Kidney (tissue), 22 donors: ENCODE measurements at places on chromosomes 1 and 21. TPM values are rescaled to one million over a fixed set of nuclear protein-coding genes. Genes with fewer than 3 reads are reported as not detected.
A peak's percentile ranks its signal among the peaks of the same experiment; 100 is the strongest.

DNA sequence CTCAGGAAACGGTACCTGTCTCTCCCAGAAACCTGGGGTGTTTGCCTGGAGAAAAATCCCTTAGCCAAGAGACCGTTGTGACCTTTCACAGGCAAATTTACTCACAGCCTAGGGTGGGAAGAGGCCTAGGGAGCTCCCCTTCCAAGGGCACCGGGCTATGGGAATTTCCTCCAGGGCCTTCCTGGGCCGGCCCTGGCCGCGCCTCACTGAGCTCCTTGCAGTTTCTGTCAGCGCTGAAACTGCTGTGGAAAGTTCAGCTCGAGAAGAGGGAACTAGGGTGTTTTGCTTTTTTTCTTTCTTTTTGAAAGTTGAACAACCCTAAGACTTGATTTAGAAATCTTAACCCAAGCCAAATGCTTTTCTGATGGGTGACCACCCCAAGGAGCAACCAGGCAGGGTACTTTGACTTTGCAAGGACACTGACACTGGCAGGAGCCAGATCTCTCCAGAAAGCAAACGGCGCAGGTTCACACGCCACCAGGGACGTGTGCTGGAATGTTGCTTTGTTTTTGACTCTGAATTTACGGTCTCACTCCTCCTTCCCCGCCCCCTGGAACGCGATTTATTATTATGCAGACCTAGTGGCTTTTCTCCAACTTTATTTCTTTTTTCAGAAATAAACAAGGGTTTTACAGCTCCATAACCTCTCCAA, 229.6 kb upstream of the JUN start:
- DNase-seq = peak; percentile 93

The PTPN22 gene
- 6.6 TPM for total RNA-seq

DNA sequence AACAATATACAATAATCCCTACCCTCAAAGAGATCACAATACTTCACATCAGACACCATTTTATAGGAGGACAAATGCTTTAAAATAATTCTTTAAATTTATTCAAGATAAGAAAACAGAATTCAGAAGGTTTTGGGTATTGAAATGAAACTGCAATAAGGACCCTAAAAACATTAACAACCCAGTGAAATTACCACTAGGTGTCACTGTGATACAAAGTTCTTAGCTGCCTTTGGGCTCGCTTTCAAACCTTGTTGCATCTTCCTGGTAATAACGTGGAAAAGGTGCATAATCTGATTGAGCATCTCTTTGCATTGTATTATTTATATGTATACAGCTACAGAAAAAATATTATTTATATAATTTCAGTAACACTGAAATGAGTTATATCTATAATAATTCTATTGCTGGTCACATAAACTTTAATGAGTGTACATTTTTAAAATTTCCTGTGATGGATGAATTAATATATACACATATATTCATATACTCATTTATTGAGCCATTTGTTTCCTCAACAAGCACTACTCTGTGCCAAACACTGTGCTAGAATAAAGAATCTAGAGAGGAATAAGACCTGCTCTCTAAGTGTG, 185.2 kb downstream of the FAF1 start:
- no peak for DNase-seq

GRCh38 chr1:78760858-78761257, 111.2 kb downstream of the IFI44 start:
- no peak for DNase-seq

The TMIGD3 gene
- 3.0 TPM for total RNA-seq

GRCh38 chr1:213474054-213474453, 423.0 kb downstream of the RPS6KC1 start:
- peak; percentile 4 for DNase-seq

The PKNOX1 gene
- total RNA-seq = 25.2 TPM

GRCh38 chr1:227949341-227949921, 1.7 kb upstream of the WNT9A start:
- DNase-seq = no peak

- no peak for DNase-seq
Measured at GRCh38 chr1:109866071-109866470, 44.6 kb upstream of the CSF1 start.

GRCh38 chr1:157829711-157830110, 9.8 kb upstream of the FCRL1 start:
- no peak for DNase-seq

GRCh38 chr1:29966526-29967045, 730.3 kb downstream of the PTPRU start:
- peak; percentile 4 for DNase-seq

DNA sequence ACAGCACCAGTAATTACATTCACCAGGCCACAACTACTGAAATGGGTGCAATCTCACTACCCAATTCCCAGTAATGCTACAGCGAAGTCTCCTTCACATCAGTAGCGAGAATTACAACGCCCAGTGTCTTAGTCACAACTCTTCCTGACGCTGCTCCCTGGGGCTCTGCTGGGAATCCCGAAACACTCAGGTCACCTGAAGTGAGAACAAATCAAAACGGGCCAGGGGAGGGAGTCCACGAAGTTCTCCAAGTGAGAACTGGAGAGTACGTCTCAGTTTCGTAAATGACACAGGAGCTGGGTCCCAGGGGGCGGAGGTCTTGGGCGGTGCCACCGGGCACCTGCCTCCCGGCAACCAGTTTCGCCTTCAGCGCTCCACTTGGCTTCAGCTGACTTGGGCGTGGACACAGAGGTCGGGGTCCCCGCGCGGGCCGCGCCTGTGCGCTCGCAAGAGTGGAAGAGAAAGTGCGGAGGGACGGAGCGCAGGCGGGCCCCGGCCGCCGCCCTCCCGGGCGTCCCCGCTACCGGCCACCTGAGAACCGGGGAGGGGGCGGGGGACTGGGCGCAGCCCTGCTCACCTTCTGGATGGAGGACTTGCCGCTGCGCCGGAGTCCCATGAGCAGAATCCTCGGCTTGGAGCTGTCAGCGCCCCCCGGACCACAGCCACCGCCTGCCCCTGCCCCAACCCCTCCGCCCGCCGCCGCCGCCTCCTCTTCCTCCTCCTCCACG, 575 bp downstream of the RRAGC start:
- peak; percentile 39 for DNase-seq
